ENCODE measurements at places on chromosomes 11 and 22. TPM values are rescaled to one million over a fixed set of nuclear protein-coding genes. Genes with fewer than 3 reads are reported as not detected.
A peak's percentile ranks its signal among the peaks of the same experiment; 100 is the strongest.

CARD16 gene
- 9.0 TPM for total RNA-seq

SLC35C1 gene
- total RNA-seq: 6.7 TPM

DNA sequence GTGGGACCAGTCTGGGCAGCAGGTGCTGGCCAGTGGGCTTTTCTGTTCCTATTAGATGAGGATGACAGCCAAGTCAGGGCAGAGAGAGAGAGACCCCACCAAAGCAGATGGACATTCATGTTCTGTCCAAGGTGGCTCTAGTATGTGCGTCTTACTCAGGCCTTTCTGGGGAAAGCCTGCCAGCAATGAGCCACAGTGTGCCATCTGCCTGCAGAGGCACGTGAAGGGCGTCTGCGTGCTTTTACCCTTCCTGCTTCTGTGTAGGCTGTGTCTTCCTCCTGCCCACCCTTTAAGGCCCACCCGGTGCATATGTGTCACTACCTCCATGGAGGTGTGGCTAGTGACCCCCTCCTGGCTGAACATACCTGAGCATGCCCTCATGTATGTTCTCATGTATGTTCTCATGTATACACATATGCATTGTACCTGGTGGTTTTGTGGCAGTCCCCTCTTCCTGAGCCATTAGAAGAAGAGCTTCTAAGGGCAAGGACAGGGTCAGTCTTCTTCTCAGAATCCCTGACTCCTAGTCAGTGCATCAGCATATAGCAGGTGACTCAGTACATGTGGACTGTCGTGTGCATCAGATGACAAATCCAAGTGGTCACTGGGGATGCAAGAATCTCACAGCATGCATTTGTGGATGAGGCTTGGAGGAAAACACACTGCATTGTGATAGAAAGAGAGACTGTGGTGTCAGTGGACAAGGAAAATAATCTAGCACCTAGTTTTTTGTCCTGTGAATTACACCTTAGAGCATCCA, 90.4 kb upstream of the YWHAH start:
- no peak overlapping the region for H3K4me3 ChIP-seq
- H3K27me3 ChIP-seq: no peaks in the 10 kb centered on the region
- no peak for DNase-seq
- H3K4me1 ChIP-seq: no peaks in the 10 kb centered on the region
- peaks cover 62% of the 10 kb centered on the region for H3K36me3 ChIP-seq
- no peak overlapping the region for H3K27ac ChIP-seq

ZC3H7B gene
- total RNA-seq: 39.2 TPM

DNA sequence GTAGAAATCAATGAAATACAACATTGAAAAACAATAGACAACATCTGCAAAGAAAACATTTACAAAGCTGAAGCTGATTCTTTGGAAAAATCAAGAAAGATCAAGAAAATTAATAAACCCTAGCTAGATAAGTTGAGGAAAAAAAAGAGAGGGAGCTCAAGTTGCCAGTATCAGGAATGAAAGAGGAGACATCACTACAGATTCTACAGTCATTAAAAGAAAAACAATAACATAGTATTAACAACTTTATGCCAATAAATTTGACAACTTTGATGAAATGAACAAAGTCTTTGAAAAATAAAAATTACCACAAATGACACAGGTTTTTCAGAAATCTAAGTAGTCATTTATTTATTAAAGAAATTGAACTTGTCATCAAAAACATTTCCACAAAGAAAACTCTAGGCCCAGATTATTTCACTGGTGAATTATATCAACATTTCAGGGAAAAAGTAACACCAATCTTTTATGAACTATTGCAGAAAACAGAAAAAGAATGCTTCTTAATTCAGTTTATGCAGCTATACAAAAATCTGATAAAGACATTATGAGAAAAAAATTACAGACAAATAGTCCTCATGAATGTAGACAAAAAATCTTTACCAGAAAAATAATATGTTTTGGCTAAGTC, 39.2 kb downstream of the POU2AF1 start:
- no peak for DNase-seq
- no peak overlapping the region for H3K4me3 ChIP-seq
- H3K4me1 ChIP-seq: peaks cover 15% of the 10 kb centered on the region
- no peak overlapping the region for H3K27ac ChIP-seq

DNA sequence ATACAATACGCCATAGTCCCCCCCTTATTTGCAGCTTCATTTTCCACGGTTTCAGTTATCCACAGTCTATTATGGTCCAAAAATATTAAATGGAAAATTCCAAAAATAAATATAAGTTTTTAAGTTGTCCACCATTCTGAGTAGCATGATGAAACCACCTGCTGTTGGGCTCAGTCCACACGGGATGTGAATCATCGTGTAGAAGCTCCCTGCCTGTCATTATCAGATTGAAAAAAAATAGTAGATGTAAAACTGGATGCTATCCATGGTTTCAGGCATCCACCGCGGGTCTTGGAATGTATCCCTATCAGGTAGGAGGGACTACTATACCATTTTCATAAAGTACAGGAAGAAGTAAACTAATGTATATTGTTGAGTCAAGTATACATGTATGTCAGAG, 127.4 kb downstream of the TTC17 start:
- no peaks in the 10 kb centered on the region for H3K4me1 ChIP-seq
- DNase-seq: no peak
- peaks cover 31% of the 10 kb centered on the region for H3K36me3 ChIP-seq
- H3K27me3 ChIP-seq: no peaks in the 10 kb centered on the region
- no peak overlapping the region for H3K4me3 ChIP-seq

- no peak overlapping the region for H3K27ac ChIP-seq
- no peak for DNase-seq
- H3K4me3 ChIP-seq: no peak overlapping the region
- H3K27me3 ChIP-seq: no peaks in the 10 kb centered on the region
- no peaks in the 10 kb centered on the region for H3K4me1 ChIP-seq
- no peaks in the 10 kb centered on the region for H3K36me3 ChIP-seq
Observed at GRCh38 chr11:90468923-90469322, 246.1 kb upstream of the CHORDC1 start.

- H3K4me3 ChIP-seq: no peak overlapping the region
- H3K36me3 ChIP-seq: no peaks in the 10 kb centered on the region
- no peaks in the 10 kb centered on the region for H3K27me3 ChIP-seq
- DNase-seq: no peak
- no peaks in the 10 kb centered on the region for H3K4me1 ChIP-seq
- H3K27ac ChIP-seq: no peak overlapping the region
Observed at GRCh38 chr11:120153221-120153620, 15.3 kb upstream of the TRIM29 start.

GRCh38 chr11:58254936-58255335, 13.1 kb downstream of the OR10W1 start:
- H3K27me3 ChIP-seq: no peaks in the 10 kb centered on the region
- no peak overlapping the region for H3K27ac ChIP-seq
- no peak overlapping the region for H3K4me3 ChIP-seq
- DNase-seq: no peak
- no peaks in the 10 kb centered on the region for H3K4me1 ChIP-seq
- no peaks in the 10 kb centered on the region for H3K36me3 ChIP-seq

LIF gene
- 7.3 TPM for total RNA-seq

DNA sequence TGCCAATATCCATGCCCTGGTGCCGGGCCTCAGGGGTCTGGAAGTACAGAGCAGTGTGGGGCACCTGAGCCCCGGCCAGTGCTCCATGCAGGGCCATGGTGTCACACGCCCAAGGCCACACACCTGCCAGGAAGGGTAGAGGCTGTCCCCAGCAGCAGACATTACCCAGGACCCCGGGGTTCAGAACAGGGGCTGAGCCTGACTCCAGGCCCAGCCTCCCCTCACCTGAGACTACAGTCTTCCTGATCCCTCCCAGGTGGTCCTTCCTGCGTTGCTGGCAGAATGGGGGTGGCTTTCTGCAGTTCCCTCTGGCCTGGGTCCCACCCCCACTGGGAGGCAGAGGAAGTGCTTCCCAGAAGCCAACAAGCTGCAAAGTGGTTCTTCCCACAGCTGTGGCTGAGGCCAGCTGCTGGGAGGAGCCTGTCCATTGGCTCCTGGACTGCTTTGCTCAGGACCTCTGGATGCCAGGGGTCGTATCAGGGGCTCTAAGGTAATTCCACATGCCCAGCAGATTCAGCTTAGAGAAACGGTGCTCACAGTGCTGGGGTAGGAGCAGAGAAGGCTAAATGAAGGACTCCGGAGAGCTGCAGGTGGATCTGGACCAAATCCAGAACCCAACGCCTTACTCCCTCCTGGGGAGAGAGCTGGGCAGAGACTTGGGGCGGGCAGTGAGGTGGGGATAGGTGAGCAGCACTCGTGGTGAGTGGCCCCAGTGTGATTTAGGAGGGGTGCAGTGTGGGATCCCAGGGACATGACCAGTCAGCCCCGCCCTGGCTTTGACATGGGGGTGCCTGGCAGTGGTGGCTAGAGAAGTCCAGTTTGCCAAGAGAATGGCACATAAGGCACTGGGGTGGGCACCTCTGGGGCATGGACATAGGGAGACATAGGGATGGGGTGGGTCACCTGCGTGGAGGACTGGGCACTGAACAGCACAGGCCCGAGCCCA, 12.6 kb downstream of the TCIRG1 start:
- H3K4me3 ChIP-seq: no peak overlapping the region
- peak; percentile 58 for DNase-seq
- no peak overlapping the region for H3K27ac ChIP-seq
- no peaks in the 10 kb centered on the region for H3K27me3 ChIP-seq
- H3K36me3 ChIP-seq: peaks cover 53% of the 10 kb centered on the region

- no peak overlapping the region for H3K4me3 ChIP-seq
- H3K36me3 ChIP-seq: peaks cover 47% of the 10 kb centered on the region
- DNase-seq: no peak
- H3K27ac ChIP-seq: no peak overlapping the region
- no peaks in the 10 kb centered on the region for H3K4me1 ChIP-seq
Observed at GRCh38 chr11:113349528-113349927, 35.1 kb downstream of the TTC12 start.

DNA sequence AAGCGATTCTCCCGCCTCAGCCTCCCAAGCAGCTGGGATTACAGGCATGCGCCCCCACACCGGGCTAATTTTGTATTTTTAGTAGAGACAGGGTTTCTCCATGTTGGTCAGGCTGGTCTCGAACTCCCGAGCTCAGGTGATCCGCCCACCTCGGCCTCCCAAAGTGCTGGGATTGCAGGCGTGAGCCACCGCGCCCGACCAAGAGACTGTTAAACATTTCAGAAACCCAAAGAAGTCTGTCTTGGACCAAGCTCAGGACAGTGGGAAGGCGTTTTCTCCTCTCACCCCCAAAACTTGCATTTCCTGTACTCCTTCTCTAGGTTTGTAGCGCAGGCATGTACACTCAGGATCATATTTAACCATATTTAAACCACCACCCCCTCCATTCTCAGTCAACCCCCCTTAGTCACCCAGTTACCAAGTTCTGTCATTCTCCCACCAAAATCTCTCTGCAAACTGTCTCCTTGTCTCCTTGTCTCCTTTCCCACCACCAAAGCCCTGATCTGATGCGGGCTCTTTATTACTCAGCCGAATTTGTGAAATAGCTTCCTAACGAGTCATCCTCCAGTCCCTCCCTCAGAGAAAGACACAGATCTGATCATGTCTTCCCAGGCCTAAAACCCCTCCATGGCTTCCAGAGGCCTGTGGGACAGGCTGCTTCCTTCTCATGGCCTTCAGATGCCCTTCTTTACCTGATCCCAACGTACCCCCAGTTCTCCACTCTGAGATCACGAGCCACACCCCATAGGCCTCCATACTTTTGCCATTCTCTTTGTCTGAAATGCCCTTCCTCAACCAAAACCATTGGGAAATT, 29.0 kb upstream of the CREB3L1 start:
- H3K27ac ChIP-seq: no peak overlapping the region
- peaks cover 12% of the 10 kb centered on the region for H3K4me1 ChIP-seq
- DNase-seq: no peak
- no peaks in the 10 kb centered on the region for H3K36me3 ChIP-seq
- H3K27me3 ChIP-seq: no peaks in the 10 kb centered on the region

SMC1B gene
- total RNA-seq: not detected

HEPHL1 gene
- total RNA-seq: 0.32 TPM

All from suprapubic skin (tissue), 4 donors.